ENCODE measurements at places on chromosomes 7 and 10.

- no peak for DNase-seq
Observed at GRCh38 chr7:139749545-139749944, 28.3 kb downstream of the HIPK2 start.

- no peak for DNase-seq
Observed at GRCh38 chr7:38512704-38513103, 118.5 kb downstream of the AMPH start.

DNA sequence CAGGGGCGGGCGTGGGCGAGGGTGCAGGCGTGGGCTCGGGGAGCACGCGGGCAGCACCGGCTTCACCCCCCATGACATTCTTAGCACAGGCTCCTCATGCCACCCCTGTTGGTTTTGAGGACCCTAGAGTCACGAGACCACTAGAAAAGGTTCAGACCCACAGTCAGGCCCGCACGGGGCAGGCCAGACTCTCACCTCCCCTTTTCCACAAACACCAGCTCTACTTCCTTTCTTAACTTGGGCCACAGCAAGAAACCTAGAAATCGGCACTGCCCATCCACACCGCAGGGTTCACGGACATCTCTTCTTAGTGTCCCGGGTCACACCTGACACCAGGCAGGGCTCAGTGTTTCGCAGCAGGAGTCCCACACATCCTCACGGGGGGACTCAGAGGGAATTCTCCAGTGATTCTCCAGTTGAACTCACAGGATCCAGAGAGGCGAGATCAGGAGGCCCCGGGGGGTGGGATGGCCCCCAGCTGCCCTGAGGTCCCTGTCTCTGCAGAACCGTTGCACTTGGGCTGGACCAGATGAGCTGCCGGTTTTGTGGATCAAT, 52.0 kb downstream of the JAKMIP3 start:
- no peak for DNase-seq

GRCh38 chr10:92052088-92052487, 128.5 kb downstream of the BTAF1 start:
- no peak for DNase-seq

GRCh38 chr10:119495021-119495505, 47.5 kb downstream of the RGS10 start:
- no peak for DNase-seq

Measured in OCI-M1 (cell line).